GM23248 (cell line): ENCODE measurements at places on chromosomes 7 and 10.

- no peak for DNase-seq
Observed at GRCh38 chr7:106615808-106616707, 44.9 kb downstream of the CCDC71L start.

DNA sequence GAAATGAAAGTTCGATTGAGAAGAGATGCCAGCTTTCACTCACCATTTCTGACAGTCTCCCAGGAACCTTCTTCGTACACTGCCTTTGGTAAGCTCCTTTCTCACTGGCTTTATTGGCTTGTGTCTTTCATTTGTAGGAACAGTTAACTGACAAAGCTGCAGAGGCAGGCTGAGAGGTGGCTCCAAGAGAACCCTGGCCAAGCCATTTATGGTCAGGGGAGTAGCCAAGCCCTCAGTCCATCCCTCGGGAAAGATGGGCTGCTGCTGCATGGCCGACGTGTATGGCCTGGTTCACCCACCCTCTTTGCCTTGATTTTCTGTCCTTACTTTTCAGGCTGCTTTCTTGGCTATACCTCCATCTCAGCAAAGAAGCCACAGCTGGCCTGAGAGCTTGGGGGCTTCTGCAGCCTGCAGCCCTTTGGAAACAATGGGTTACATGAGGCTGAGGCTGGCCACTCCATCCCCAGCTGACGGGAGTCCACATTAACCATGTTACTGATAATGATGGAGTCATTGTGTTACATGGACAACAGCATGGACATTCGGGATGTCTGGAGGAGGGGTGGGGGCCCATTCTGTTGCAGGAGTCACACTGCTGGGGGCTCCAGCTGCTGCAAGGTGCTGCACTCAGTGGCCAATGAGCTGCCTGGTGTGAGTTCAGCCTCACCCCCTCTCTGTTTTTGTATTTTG, at the start of gene OPALIN:
OPALIN (minus strand) TSS at position 152 of the 690 bp plus-strand sequence; CDS start at position 46, 106 bp downstream.
- no peak for DNase-seq

DNA sequence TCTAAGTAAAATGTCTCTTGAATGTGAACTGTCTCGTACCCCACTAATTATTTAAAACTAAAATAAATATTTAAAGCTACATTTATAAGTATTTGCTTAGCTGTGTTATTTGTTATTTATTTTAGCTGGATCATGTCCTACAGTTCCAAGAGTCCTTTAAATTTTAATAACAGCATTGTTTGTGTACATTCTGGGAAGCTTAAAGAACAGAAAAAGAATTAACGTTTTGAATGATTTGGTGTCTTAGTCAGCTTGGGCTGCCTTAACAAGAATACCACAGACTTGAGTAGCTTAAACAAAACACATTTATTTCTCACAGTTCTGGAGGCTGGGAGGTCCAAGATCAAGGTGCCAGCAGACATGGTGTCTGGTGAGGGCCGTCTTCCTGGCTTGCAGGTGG, 107.4 kb downstream of the ITIH5 start:
- DNase-seq = peak; percentile 20

DNA sequence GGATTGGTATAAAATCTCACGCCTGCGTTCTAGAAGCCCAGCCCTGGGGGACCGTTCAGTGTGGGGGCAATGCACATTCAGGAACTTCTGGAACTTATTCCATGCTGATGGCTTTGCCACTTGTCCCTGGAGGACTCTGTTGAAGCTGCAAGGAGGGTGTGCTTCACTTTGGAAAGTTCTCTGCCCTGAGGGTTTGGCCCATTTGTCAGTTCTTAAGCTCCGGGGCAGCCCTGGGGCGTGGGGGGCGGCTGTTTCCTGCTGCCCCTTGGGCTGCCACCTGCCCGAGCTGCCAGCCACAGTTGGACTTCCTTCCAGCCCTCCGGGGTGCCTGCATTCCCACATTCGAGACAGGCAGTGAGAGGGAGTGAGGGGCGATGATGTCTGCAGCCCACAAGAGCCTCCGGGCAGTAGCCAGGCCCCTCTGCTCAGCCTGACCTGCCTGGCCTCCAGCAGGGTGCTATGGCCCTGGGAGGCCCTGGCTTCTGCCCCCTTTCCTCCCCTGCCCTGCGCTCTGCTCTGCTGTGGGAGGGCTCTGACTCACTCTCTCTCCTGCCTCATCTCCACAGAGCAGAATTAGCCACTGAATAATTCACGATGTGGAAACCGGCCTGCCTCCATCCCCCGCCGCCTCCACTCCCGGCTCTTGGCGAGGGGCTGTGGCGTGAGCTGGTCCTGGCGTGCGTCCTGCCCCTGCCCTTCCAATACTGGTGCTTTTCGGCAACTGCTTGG, 1.9 kb downstream of the TTYH3 start:
- peak; percentile 97 for DNase-seq

GRCh38 chr10:117255835-117256460, 15.0 kb downstream of the SLC18A2 start:
- no peak for DNase-seq

- peak; percentile 29 for DNase-seq
Observed at GRCh38 chr10:114024876-114025610, 18.6 kb upstream of the ADRB1 start.

GRCh38 chr7:99132595-99133321, 11.2 kb downstream of the SMURF1 start:
- peak; percentile 31 for DNase-seq

GRCh38 chr10:15313047-15313446, 58.0 kb downstream of the FAM171A1 start:
- no peak for DNase-seq

DNA sequence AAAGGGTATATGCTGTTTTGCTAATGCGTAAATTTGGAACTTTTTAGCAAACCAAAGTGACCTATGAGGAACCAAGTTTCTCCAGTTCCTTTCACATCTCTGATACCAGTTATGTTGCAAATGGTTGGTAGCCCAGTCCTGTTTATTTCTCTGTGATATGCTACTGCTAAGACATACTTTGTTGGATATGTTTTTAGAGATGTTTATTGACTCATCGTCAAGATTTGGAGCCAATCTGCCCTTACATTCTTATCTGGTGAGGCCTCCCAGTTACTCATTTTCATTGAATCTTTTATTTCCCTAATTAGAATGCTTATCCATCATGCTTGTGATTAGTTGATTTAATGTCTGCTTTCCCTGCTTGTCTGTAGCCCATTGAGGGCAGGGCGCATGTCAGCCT, 58.9 kb downstream of the LRGUK start:
- DNase-seq = peak; percentile 64

DNA sequence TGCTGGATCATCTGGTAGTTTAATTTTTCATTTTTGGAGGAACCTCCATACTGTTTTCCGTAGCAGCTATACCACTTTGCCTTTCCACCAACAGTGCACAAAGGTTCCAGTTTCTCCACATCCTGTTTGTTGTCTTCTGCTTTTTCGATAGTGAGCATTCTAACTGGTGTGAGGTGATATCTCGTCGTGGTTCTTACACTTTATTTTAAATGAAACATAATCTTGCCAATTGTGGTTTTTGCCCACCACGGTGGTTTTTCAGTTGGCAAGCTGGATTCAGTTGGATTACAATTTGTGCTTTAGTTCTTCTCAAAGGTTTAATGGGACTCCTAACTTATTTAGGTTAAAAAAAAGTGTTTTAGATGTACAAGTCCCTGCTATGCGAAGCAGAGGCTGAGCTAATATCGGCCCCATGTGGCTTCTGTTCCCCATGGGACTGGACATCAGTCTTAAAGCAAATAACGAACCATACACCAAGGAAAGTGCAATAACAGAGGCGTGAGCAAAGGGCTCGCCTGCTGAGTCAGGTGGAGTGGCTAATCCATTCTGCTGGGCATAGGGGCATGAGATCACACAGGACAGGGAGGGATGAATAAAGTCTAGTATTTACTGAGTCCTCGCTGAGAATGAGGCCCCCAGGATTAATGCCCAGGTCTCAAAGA, 153.6 kb downstream of the AOAH start:
- no peak for DNase-seq
